ENCODE measurements at places on chromosomes 16 and 17. TPM values are rescaled to one million over a fixed set of nuclear protein-coding genes. Genes with fewer than 3 reads are reported as not detected.

MMP15 gene
- total RNA-seq = 5.2 TPM

- DNase-seq = peak; percentile 46
Observed at GRCh38 chr17:68511671-68512246, 471 bp upstream of the PRKAR1A start.

DNA sequence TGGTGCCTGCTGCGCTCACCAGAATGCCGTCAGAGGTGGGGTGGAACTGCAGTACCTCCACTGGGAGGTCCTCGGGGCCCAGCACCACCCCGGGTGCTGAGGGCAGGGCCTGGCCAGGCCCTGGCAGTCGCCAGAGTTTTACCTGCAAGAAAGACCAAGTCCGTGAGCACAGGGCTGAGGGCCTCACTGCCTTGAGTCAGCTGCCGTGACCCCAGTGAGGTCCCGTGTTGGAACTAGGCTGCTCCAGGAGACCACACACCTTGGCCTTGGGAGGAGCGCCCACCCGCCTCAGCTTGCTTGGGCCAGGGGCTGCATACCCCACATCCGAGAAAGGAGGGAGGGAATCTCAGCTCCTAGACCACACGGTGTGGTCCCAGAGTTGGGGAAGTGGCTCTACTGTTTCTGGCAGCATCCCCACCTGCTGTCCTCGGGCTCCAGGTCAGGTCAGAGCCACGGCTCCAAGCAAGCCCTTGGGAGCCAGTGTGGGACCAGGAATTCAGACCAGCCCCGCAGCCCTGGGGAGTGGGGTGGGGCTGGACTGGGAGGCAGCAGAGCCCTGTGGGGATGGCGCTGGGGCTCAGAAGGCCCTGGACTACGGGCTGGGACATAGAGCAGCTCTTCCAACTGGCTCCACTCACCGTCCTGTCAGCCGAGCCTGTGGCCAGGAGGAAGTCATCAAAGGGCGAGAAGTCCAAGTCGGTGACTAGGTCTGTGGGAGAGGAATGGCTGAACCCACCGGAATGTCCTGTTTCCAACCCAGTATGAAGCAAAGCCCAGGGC is 8.7 kb downstream of the CORO7 start:
- DNase-seq = peak; percentile 37

- no peak for DNase-seq
Observed at GRCh38 chr16:9203956-9204355, 112.5 kb downstream of the HAPSTR1 start.

DNA sequence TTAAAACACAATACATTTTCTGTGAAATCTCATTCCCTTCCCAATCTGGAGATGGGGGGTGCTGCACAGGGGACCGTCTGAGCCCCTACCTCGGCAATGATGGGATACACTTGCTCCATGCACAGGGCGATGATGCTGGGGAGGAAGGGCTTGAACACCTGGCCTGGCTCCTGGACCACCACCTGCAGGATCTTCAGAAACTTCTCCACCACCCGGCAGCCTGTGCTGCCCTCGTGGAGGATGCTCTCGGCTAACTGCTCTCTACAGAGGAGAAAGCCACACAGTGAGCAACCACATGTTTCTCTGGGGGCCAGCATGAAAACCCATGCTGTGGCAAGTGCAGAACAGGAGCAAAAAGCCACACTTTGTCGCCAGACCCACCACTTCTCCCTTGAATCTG is 42.4 kb upstream of the GSG1L start:
- no peak for DNase-seq

DNA sequence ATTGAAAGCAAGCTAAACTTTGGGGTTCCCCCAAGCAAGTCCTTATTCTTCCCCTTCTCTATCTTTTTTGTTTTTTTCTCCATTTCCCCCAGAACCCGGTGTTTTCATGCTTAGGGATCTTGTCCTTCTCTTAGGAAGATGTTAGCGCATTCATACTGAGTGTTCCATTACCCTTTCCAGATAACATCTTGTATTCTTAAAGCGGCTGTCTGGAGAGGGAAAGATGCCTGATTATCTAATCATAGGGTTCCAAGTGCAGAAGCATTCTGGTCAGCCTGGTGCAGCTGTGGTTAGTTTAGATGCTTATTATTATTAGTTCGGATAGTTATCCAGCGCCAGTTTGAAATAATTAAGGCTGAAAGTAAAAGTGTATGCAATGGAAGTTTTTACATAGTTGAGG is 2.0 kb downstream of the TOM1L1 start:
- DNase-seq = no peak

DNA sequence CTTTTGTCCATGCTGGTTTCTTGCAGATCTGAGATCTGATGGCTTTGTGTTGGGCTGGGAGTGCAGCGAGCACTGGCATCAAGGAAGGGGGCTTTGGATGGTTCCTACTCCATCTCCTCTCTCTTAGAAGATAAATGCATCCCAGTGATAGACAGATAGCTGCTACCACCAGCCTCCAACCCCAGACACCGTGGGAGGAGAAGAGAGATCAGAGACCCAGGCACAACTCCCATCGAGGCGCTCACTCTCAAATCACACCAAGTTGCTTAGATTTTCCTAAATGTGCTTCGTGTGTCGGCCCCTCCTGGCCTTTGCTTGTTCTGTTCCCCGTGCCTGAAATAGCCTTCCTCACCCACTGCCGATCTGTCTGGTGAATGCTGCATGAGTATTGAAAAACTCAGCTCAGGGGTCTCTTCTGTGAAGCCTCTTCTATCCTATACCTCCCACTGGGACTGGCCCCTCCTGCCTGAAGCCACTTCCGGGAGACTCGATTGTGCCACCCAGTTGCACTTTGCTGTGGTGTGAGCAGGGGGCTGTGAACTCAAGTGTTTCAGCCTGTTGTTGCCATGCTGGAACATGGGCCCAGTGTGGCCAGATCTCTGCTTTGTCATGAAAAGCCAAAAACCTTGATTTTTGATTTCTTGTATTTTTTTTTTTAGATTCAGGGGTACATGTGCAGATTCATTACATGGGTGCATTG is 242.7 kb downstream of the GSG1L start:
- DNase-seq = no peak

- DNase-seq = peak; percentile 45
Observed at GRCh38 chr16:1946495-1947368, 3.7 kb upstream of the MSRB1 start.

DNA sequence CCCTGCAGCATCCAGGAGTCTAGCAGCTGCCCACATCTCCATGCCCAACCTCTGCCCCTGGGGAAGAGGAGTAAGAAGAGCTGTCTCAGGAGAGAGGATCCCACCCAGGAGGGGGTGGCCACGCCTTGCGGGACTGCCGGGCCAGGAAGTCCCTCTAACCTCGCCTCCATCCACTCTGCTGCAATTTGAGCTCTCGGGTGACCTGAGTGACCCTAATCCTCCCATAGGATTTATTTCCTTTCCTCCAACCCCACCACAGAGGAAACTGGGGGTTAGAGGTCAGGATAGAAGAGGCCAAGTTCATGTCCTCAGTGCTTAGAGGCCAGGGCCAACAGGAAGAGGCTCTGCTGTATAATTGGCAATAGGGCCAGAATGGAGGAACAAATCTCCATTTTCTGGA is 22.6 kb upstream of the NGFR start:
- no peak for DNase-seq

MAPK7 gene
- 7.8 TPM for total RNA-seq

RNF43 gene
- not detected for total RNA-seq

CSH2 gene
- total RNA-seq = not detected
